ENCODE measurements at places on chromosomes 5 and 9.
A peak's percentile ranks its signal among the peaks of the same experiment; 100 is the strongest.

GRCh38 chr5:5343568-5343967 is 78.9 kb upstream of the ICE1 start:
- DNase-seq: no peak

GRCh38 chr5:81393430-81393782 is 528 bp downstream of the ACOT12 start:
- no peak for DNase-seq

- no peak for DNase-seq
Measured at GRCh38 chr5:181173420-181174342, 26.3 kb downstream of the OR2V2 start.

DNA sequence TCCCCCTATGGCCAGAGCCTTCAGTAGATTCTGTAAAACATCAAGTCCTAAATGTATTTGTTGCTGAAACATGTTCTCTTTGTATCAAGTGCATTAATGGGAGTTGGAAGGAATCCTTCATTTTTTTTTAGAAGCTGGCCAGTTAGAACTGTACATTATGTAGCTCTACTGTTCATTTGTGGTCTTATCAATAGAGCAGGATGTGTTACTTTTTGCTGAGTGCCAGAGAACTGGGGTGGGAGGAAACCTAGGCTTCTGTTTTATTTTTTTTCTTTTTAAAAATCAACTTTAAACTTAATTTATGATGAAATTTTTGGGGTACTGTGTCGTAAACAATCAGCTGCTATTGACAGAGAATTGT is 5.1 kb downstream of the PIP5K1B start:
- DNase-seq: no peak

DNA sequence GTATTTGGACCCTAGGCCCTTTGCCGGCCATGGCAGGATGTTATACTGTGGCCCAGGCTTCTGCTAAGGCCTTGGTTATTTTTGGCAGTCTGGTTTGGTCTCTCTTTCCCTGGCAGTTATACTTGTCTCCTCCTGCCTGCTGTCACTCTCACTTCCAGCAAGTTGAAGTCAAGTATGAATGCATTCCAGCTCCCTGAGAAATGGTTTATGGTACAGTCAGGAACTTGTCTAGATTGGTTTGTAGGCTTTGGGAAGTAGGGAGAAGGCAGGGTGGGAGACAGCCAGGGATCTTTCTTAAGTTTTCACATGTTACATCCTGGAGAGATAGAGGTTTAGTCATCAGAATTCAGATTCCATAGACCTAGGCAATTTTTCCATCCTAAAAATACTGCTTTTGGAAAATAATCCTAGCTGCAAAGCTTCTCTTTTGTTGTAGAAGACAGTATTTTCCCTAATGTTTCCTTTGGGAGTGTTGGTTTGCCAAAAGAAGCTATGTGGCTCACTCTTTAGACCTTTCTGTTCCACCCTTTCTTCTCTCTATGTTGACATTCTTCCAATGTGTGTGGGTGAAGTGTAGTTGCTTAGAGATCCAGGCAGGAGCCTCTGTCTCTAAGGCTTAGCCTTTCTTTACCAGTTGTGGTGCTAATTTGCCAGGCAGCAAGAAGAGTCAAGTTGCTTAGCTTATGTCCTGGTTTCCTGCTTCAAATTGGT is 2.5 kb upstream of the KDM3B start:
- no peak for DNase-seq

DNA sequence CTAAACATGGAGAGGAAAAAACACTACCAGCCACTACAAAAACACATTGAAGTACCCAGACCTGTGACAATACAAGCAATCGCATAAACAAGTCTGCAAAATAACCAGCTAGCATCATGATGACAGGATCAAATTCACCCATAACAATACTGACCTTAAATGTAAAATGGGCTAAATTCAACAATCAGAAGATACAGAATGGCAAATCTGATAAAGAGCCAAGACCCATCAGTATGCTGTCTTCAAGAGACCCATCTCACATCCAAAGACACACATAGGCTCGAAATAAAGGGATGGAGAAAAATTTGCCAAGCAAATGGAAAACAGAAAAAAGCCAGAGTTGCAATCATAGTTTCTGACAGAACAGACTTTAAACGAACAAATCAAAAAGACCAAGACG is 294.4 kb downstream of the MEF2C start:
- no peak for DNase-seq

GRCh38 chr9:112665347-112665746 is 52.6 kb downstream of the INIP start:
- DNase-seq: no peak

DNA sequence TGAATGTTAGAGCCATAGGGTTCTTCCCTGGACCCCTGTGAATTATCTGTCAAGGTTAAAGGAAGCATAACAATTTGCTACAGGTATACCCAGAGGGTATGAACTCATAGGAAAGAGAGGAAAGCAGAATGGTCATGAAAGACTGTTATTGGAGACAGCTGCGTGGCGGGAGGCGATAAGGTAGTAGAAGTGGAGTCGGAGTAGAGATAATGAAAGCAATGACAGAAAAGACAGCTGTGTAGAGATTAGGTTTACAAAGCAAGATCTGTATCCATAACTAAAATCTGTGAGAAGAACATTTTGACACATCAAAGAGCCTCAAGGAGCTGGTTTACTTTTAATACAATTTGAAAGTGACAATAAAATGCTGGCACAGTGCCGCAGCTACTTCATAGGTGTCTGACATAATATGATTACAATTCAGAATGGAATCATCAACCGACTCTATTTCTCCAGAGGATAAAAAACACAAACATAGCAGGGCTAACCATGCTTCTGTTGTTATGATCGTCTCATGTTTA is 603.9 kb downstream of the CDH12 start:
- no peak for DNase-seq

DNA sequence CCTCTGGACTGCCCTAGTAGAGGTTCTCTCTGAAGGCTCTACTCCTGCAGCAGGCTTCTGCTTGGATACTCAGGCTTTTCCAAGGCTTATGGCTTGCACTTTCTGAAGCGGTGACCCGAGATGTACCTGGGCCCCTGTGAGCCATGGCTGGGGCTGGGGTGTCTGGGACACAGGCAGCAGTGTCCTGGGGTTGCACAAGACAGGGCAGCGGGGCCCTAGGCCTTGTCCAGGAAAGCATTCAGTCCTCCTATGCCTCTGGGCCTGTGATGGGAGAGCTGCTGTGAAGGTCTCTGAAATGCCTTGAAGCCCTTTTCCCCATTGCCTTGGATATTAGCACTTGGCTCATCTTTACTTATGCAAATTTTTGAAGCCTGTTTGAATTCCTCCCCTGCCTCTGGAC is 192.2 kb downstream of the YTHDC2 start:
- DNase-seq: no peak

DNA sequence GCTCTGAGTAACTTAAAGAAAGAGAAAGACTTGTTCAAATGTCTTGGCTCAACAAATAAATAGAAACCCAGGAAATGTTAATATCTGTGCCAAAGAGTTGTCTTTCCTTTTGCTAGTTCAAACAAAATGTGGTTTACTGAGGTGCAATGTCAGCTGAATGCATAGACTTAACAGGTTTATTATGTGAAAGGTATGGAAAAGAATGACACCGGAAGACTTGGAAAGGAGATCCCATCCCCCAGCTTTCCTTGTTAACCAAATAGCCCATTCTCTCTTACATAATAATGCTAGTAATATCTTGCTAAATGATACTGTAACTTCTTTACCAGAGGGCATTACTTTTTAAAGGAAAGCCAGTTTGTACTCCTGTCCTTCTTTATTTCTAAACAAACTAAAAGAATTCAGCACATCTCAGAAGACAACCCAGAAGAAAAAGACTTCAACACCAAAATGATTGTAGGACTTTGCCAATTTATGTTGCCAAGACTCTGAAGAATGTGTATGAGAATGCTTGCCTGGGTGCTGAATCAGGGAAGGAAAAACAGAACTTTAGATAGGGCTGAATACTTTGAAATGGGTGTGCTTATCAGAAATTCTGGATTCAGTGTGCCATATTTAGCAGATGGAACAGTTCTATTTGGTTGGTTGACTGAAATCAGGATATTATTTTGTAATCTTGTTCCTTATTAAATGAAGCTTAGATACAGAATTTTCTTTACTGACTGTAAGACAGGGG is 344.1 kb downstream of the TMEM38B start:
- DNase-seq: no peak

DNA sequence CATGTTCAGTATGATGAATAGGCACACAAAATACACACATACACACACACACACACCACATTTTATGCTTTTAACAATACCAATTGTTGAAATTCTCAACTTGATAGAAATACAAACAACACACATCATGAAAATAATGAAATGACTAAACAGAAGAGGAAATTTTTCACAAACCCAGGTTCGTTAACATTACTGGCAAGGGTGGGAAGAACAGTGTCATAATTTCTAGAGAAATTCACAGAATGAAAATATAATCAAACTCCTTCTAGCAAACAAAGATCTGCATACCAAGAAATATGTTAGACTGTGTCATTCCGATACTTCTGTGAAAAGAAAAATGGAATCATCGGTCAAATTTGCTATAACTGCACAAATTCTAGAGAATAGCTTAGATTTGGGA is 41.9 kb downstream of the ST8SIA4 start:
- no peak for DNase-seq

DNA sequence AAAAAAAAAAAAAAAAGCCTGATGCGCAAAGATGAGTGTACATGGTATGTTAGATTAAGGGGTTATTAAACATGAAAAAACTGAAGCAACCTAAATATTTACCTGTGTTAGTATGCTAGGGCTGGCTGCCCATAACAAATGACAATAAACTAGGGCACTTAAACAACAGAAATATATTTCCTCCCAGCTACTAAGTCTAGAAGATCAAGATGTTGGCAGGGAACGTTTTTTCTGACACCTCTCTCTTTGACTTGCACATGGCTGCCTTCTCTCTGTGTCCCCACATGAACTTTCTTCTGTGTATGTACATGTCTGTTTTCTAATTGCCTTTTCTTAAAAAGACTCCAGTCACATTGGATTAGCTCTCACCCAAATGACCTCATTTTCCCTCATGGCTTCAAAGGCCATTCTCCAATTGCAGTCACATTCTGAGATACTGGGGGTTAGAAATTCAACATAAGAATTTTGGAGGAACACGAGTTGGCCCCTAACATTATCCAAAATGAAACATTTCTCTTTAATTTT is 694.5 kb downstream of the CDH9 start:
- no peak for DNase-seq

GRCh38 chr5:138595180-138595795 is 20.1 kb upstream of the HSPA9 start:
- no peak for DNase-seq

GRCh38 chr9:109730228-109730627 is 49.8 kb upstream of the PALM2AKAP2 start:
- no peak for DNase-seq

- no peak for DNase-seq
Measured at GRCh38 chr9:7067169-7067568, 309.4 kb downstream of the KDM4C start.

DNA sequence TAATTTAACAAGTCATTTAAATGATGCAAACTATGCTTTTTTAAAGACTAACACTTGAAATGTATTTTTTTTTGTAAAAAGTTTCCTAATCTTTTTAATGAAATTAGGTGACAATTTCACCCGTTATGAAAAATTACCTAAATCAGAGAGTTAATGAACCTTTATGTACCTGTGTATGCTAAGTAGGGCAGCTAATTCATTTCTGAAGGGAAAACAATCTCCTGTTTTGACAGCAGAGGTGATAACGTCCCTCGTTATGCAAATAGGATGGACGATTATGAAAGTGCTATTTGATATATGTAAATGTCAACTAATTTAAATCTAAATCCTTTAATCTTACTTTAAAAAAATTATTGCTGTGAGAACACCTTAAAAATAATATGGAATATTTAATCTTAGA is 58.8 kb downstream of the MEF2C start:
- DNase-seq: no peak

DNA sequence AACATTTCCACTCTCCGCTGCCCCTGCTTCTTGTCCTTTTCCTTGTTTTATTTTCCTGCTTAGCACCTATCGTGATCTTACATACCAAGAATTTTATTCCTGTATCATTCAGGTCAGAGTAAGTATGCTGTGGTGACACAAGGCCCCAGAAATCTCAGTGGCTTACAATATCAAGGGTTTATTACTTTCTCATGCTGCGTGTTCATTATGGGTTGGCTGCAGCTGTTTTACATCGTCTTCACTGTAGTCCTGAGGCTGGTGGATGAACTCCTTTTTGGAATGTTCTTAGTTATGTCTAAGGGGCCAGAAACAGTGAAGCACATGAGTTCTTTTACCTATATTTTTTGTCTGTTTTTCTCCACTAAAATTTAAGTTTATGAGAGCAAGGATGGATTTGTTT is 51.2 kb downstream of the FCHO2 start:
- DNase-seq: no peak

- no peak for DNase-seq
Measured at GRCh38 chr5:143569213-143569701, 165.8 kb upstream of the NR3C1 start.

DNA sequence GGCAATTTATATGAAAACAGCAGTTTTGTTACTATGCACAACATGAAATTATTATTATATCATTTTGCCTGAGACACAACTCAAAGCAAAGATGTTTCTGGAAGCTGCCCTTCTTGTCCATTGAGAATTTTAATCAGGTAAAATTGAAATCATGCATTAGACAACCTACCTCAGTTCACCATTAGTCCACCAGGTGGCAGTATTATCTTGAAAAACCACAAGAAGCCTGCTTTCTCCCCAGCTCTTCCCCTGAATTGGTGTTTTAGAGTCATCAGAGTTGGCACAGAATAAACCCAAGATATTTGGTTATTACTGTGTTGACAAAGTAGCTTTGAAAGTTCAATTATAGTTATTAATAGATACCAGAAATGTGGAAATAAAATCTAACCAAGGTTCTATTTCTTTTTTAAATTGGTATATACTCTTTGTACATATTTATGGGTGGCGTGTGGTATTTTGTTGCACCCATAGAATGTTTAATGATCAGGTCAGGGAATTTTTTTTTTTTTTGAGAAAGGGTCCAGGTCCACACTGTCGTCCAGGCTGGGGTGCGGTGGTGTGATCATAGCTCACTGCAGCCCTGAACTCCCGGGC is 25.7 kb downstream of the UTP15 start:
- DNase-seq: peak; percentile 53

GRCh38 chr5:109373932-109374331 is 35.8 kb downstream of the PJA2 start:
- no peak for DNase-seq

DNA sequence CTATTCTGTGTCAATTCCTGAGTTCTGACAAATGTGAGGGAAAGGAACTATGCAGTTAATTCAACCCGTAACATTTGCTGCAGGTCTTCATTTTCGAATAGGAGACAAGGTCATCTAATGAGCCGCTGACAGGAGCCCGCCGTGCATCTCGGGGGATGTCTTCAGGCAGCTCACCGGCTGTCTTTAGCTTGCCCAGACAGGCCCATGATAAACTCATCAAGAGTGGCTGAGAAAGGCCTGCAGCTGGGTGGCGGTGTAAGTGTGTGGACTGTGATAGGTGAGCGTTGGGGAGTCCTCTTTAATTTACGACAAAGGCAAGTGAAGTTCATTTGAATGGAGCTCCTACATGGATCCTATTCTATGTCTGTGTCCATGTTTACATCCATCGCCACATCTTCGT is 190.5 kb downstream of the ADCY2 start:
- DNase-seq: no peak

Data from hindlimb muscle (tissue), 1 donor.